Activated CD8-positive, alpha-beta memory T cell treated with anti-CD3 and anti-CD28 coated beads, Interleukin-2, amount 50 U/mL, for 4 hours (primary cell): ENCODE measurements at places on chromosomes 16 and 17.

DNA sequence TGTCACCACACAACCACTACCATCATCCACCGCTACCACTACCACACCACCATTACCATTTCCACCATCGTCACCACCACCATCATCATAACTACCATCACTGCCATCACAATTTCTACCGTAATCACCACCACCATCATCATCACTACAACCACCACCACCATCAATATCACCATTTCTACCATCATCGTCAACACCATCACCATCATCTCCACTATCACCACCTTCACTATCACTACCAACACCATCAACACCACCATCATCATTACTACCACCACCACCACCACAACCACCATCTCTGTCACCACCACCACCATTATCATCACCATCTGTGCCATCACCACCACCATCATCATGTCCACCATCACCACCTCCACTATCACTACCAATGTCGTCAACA, 524.5 kb upstream of the C16orf82 start:
- DNase-seq, result no peak

GRCh38 chr16:70160388-70160787, 13.2 kb upstream of the CLEC18C start:
- no peak for DNase-seq

DNA sequence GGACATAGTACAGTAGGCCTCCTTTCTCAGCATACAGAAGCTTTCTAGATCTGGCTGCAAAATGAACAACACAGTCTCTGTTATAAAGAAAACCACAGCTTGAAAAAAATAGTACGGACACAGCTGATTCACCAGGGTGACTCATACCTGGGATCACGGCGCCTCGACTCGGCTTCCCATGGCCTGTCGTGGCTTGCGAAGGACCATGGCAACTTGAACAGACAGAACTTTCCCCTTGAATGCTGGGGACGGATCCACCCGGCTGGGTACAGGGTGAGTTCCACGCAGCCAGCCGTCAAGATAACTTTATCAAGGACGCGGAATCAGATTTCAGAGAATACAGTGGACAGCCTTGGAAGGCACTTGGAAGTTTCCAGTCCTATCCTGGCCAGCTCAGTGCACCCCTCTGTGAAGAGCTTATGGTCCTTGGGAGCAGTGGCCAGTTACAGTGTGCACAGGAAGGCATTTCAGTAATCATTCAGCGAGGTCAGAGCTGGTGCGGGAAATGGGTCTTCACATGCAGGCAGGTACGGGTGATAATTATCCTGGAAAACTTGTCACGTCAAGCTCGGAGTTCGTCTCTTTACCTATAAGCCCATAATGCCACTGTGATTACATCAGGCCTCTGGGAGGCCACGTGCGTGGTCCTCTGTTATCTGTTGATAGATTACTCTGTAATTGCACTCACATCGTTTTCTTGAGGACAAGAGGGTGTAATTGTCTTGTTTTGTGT, 57.9 kb upstream of the MAF start:
- DNase-seq, result no peak

DNA sequence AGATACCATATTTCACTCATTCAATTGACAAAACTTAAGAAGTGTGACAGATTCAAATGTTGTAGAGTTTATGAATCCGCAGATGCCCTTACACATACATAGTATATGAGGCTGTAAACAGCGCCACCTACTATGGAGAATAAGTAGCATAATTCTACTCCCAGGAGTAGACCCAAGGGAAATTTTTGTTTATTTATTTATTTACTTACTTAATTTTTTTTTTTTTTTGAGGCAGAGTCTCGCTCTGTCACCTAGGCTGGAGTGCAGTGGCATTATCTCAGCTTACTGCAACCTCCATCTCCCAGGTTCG, 35.5 kb downstream of the GAN start:
- DNase-seq, result no peak

- DNase-seq, result no peak
Observed at GRCh38 chr16:8846401-8846932, 22.3 kb downstream of the CARHSP1 start.

- no peak for DNase-seq
Observed at GRCh38 chr17:83073389-83074063, 5.9 kb upstream of the METRNL start.

GRCh38 chr16:50771366-50771765, 29.5 kb downstream of the CYLD start:
- DNase-seq, result no peak

GRCh38 chr16:10599626-10600025, 19.2 kb upstream of the EMP2 start:
- DNase-seq, result no peak
